ENCODE measurements at places on chromosomes 4 and X.
A peak's percentile ranks its signal among the peaks of the same experiment; 100 is the strongest.

DNA sequence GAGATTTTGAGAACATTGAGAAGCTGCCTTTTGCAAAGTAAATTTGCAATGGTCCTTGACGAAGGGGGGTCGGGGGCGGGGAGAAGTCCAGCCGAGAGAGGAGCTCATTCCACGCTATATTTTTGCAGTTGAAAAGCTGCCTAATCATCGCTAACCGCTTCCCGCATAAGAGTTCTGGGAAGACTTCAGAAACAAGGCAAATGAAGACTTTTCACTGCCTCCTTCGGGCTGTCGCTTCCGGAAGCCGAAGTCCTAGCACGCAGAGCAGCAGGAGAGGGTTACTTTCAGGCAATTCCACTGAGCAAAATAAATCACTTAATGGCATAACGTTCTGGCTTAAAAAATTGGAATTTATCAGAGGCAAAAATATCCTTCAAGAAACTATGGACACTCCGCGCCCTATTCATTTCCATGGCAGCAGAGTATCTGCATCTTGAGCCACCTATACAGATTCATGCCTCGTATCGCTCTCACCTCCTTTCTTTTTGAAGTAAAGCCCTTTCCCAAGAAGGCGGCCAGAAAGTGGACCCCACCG is 2.6 kb upstream of the LRAT start:
- DNase-seq, result no peak

DNA sequence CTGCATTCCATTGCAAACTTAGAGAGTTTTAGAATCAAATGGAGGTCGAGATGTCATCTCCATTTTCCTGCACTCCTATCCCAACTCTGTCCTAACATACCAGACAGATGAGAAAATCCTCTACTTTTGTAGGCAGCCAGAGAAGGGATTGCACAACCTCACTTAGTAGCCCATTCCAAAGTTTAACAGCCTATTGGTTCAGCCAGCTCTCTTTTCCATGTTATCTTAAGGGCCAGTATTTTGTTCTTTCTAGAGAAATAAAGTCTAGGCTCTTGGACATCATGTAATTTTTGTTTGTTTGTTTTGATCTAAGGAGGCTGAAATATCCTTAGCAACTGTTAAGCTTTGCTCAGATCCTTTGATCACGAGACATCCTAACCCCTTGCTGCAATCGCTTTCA is 173.0 kb downstream of the COX18 start:
- DNase-seq, result peak; percentile 30

DNA sequence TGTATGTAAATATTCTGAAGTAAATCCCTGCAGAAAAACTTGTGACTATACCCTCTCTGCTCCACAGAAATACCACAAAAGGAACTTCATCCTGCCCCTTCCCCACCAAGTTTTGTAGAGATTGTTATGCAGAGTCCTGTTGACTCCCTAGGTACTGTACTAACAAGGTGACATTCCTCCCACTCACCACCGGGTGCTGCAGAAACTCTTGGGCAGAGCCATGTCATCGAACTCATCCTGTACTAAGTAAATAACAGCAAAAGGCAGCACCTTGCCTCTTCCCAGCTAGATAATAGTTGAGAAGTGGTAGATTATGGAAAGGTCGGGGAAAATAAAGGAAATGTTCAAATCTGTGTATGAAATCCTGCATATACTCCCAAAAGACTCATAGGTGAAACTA is 233.3 kb downstream of the STPG2 start:
- DNase-seq, result no peak

- no peak for DNase-seq
Measured at GRCh38 chrX:46258356-46258755, 286.9 kb downstream of the ZNF674 start.

DNA sequence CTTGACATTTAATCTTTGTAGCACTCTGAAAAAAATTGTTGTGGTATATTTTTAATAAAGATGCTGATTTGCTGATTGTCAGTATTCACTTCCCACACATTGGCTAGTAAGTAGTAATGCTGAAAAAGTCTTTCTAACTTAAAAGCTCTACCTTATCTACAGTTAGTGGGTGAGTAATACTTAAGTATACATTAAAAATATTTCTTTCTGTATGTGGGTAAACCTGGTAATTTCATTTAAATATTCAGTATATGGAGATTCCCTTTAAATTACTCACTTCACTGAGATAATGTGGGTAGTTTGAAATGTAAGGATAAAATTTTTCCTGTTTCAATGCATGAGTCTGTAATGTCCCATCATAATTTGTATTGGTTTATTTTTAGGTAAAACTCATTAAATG is 5.6 kb downstream of the TMEM33 start:
- no peak for DNase-seq

GRCh38 chrX:10930151-10930550 is 181.0 kb upstream of the HCCS start:
- DNase-seq, result no peak

GRCh38 chr4:88736264-88736663 is 38.6 kb upstream of the NAP1L5 start:
- no peak for DNase-seq

GRCh38 chrX:45718676-45719075 is 518.0 kb upstream of the DIPK2B start:
- DNase-seq, result no peak

DNA sequence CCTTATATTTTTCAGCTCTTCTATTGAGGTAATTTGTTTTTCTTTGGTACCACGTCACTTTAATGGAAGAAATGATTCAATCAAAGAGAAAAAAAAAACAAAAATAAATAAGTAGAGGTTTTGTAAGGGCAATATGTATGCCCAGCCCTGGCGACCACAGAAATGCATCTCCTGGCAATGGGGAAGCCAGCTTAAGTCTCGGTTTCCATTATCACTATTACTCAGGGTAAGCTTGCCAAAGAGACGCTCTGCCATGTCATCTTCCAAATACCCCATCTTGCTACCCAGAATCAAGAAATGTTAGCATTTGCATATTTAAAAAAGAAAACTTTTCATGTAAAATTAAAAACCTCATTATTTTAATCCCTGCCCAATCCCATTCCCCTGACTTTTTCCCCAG is 68.8 kb downstream of the FAM47C start:
- no peak for DNase-seq

GRCh38 chrX:103329991-103330390 is at the start of gene TCEAL7:
Gene TCEAL7 (plus strand): TSS chrX:103330239. CDS start chrX:103331404, 1,165 bp downstream.
- DNase-seq, result no peak

DNA sequence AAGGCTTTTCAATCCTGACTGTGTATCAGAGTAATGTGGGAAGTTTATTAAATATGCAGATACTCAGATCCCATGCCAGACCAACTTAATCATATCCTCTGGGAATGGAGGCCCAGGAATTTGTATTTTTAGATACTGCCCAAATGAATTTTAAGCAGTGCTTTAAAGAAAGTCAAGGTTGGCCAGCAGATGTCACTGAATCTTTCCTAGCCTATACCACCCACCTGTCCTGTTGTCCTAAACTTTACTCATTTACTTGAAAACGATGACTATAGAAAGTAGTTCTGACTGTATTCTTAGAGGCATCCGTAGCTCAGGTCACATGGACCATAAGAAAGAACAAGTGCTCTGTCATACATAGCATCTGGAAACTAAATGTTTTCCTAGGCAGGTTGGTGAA is 79.9 kb downstream of the AMOT start:
- DNase-seq, result no peak

GRCh38 chrX:135393051-135393450 is 28.7 kb upstream of the SMIM10L2A start:
- no peak for DNase-seq

DNA sequence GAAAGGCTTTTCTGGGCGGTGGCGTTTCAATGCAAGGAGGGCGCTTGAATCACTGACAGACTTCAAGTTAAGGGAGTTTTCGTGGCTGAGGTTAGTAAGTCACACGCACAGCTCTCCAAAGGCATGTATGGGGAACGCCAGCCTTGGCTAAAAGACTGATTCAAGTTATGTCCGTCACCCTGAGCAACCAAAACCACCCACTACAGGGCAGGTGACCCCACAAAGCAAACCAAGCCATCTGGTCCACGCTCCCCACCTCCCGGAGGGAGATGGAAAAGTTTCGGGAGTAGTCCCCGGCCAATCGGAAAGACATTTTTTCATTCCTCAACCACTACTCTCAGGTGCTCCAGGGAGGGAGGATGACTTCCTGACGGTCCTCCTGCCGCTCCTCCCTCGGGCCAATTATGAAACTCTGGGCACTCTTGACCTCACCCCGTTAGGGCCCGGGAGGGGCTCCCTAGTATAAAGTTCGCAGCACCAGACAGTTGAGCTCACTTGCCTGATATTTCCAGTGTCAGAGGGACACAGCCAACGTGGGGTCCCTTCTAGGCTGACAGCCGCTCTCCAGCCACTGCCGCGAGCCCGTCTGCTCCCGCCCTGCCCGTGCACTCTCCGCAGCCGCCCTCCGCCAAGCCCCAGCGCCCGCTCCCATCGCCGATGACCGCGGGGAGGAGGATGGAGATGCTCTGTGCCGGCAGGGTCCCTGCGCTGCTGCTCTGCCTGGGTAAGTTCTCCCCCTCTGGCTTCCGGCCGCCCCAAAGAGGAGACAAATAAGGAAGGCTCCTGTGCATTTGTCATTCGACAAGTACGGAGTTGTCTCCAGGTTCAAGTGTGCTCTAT is at the start of gene EREG:
TSS of gene EREG (plus strand) at position 494 of the 840 bp plus-strand sequence. CDS start at position 658, 164 bp downstream.
- DNase-seq, result no peak

GRCh38 chrX:51608126-51608525 is 10.6 kb downstream of the CENPVL3 start:
- no peak for DNase-seq

DNA sequence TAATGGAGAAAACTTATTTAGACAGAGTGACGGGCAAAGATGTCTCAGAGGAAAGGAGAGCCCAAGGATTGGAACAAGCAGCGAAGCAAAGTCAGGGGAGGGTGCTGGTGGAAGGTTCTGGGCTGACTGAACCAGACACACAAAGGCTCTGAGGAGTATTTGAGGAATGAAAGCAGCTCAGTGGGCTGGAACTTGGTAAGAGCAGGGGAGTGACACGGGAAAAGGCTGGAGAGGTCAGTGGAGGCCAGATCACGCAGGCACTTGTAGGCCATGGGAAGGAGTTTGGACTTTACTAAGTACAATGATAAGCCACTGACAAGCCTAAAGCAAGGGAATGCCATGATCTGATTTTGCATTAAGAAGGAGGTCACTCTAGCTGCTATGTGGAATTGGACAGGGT is 71.4 kb downstream of the TSC22D3 start:
- DNase-seq, result no peak

- DNase-seq, result no peak
Measured at GRCh38 chr4:78131403-78131802, 74.3 kb downstream of the FRAS1 start.

GRCh38 chrX:13357925-13358324 is 38.1 kb upstream of the ATXN3L start:
- no peak for DNase-seq

DNA sequence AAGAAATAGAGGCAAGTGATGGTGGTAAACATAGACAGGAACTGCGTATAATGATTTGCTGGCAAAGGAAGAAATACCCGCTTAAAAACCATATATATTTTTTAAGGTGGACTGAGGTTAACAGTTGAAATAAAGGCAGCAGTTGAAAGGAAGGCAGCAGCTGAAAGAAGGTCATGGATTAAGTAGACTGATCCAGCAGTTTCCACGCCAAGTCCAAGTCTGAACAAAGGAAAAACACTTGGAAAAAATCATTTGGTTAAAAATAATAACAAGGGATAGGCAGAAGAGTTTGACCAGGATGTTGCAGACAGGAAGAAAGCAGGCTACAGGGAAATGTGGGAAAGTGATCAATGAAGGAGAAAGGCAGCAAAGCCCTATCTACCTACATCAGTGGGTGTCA is 93.6 kb downstream of the AMELX start:
- DNase-seq, result no peak

DNA sequence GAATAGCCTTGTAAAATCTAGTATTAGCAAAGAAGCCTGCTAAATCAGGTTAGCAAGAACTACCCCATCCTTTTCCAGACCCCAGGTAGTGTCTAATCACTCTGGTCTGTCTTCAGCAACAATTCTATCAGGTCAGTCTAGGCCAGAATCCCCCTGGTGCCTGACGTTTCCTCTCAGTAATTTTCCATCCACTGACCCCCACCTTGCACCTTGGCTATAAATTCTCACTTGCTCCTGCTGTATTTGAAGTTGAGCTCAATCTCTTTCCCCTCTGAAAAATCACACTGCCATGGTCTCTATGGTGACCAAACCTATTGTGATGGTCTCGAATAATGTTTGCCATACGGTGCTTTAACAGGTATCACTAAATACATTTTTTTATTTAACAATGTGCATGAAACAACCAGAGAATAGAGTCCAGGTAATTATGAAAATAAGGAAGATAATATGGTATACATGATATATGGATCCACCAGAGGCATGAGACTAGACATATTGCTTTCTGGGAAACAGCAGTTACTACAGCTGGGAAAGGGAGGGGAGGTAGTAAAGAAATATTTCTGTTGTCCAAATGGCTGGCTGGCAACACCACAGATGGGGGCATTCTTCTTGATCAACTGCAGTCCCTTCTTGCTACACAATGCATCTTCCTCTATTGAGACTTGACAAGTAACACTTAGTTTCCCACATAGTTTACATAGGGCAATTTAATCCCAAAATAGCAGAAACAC is 33.8 kb downstream of the CXCL1 start:
- no peak for DNase-seq

- DNase-seq, result no peak
Measured at GRCh38 chr4:152696764-152697261, 17.0 kb upstream of the TMEM154 start.

DNA sequence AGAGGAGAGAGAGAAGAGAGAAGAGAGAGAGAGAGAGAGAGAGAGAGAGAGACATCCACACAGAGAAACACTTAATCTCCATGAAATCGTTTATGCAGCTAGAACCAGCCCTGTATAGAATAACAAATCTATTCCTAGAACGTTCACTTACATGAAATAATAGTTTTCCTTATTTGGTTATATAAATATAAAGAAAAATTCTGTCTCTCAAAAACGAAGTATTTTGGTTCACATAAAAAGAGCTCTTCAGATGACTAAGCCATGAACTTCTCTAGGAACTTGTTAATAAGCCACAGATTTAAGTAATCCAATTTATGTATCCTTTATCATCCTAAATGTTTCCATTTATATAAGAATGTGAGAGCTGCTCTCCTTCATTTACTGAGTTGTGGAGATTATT is 1315.1 kb upstream of the PCDH7 start:
- no peak for DNase-seq

DNA sequence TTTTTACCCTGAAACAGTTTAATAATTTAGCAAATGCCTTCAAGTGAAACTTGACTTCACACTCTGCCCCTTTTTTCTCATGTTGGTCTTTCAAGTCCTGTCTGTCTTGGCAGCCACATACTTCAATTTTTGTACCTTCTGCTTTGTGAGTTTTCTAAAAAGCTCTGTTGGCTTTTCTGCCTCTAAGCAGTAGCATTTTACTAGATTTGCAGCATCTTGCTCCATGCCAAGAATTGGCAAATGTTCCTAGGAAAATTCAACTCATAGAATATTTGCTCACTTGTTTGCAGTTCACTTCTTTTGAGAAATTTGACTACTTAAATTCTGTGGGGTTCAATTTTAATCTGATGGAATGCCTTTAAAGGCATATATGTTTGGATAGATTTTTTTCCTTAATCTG is 59.2 kb downstream of the FAM47A start:
- DNase-seq, result no peak

- DNase-seq, result no peak
Measured at GRCh38 chr4:1058198-1058996, 47.0 kb downstream of the FGFRL1 start.

Data from HuH-7 (cell line).